ENCODE measurements at places on chromosomes 4 and X.
A peak's percentile ranks its signal among the peaks of the same experiment; 100 is the strongest.

DNA sequence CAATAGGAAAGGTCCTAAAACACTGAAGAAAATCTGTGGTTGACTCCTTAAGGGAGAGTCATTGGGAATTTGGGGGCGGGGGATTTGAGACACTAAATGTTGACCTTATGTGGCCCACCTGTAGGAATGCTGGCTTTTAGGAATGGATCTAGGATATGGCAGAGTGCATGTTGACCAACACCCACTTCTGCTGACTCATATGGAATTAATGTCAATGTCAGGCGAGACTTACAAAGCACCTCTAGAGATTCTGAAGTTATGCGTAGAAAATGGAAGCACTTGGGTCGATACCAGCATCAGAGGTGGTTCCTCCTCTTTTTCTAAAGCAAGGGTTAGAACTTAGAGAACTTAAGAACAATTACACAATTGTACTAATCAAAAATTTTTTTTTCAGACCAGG lies 100.6 kb upstream of the CBR4 start:
- no peak for DNase-seq

DNA sequence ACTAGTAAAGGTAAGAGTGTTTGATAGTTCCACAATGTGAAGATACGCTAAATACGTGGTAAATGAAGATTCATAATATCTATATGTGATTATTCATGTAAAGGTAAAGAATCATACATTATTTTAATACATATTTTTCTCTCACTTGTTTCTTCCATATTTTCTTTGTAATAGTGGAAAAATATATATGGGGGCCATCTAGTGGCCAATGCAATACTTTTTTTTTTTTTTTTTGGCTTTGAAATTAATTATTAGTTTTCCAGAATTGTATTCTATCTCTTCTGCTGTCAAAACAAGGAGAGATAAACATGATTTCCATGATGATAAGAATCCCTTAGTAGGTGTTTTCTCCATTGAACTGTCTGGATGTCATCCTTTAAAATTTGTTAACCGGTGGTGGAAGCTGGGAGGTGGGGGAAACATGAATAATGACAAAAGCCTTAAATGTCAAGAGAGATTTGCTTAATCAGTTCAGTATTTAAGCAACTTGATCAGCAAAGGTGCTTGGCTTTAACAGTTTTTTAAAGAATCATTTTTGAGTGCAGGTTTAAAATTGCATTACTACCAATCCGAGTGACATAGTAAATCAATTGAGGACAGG lies 508.7 kb upstream of the HTR2C start:
- peak; percentile 0 for DNase-seq

DNA sequence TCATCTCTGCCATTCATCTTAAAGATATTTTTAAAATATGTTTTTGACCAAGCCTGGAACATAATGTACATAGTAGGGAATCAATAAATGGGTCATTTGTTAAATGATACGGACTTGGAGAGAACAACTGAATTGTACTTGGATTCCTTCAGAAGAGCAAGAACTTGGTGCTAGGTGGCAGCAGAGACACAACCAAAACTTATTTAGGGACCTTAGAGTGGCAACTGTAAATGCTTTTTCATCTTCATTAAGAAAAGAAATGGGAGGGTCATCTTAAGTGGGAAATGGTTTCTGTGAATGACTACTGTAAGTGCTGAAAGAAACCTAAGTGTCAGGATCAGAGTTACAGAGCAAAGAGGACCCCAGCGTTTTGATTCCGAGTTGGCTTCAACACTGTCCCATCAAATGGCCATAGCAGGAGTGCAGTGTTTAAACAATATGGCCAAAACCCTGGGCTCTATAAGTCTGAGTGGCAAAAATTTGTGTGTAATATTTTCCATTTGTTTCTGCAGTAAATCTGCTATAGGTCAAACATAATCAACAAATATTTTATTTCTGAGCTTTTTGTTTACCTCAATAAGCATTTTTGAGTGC lies 213.6 kb downstream of the PALLD start:
- DNase-seq: peak; percentile 73

DNA sequence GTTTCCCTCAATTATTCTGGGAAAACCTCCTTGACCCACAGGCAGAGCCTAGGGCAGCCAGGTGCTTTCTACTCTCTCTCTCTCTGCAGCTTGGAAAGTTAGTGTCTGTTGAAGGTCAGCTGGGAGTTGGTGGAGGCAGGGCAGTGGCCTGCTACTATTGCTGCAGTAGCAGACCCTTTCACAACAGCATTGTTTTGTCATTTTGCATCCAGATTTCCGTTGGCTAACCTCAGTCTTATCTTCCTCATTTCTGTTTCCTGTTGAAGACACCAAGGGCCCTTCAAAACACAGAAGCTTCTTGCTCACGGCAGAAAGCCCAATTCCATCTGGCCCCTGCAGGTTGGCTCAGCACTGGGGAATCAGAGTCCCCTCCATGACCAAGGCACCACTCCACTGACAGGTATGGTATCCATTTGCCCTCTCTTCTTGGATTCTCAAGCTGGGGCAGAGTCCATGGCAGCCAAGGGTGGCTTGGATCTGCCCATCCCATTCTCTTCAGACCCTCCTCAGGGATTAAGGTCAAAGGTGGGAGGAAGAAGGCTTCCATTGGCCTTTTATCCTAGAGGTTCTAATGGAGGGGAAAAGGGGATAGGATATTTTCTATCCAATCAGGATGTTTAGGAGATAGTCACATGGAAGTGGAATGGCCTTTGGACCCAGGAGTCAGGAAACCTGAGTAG lies 24.6 kb downstream of the VSIG4 start:
- DNase-seq: no peak

GRCh38 chr4:168486912-168487281 lies 6.6 kb upstream of the DDX60L start:
- peak; percentile 88 for DNase-seq

DNA sequence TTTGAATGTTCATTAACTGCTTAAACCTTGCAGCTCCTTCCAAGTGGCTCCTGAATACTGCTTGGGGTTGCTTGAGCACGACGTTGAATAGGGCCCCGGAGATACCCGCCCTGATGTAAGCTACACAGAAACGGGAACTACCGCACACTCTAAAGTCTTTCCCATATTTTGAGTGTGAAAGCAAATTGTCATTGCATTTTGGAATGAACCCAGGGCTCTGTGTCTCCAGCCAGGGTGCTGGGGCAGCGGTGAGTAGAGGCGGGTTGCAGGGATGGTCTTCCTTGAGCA lies 59.4 kb upstream of the HELT start:
- DNase-seq: no peak
